Mesenteric fat pad (tissue), 1 donor: ENCODE measurements at places on chromosomes 7 and 10. TPM values are rescaled to one million over a fixed set of nuclear protein-coding genes. Genes with fewer than 3 reads are reported as not detected.

The PLAU gene
- total RNA-seq = 64.7 TPM

The UBE2H gene
- total RNA-seq = 117 TPM

DNA sequence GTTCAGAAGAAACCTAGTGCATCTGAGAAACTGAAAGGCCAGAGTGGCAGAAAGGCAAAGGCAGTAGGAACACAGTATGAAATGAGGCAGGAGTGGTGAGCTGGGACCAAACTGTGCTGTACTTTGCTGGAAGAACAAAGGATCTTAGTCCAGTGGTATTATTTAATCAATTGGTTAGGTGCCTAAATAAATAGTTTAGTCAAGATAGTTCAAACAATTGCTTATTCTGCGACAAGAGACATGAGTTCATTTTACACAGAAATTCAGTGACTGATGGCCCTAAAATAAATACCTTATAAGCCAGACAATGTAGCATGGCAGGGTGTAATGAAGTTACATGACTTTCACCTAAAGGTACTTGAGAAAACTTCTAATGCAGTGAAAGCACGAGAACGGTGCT lies 181.8 kb upstream of the LRRN3 start:
- DNase-seq = no peak

- DNase-seq = no peak
These were observed 162.6 kb downstream of the CELF2 start for GRCh38 chr10:11180228-11180627.

DNA sequence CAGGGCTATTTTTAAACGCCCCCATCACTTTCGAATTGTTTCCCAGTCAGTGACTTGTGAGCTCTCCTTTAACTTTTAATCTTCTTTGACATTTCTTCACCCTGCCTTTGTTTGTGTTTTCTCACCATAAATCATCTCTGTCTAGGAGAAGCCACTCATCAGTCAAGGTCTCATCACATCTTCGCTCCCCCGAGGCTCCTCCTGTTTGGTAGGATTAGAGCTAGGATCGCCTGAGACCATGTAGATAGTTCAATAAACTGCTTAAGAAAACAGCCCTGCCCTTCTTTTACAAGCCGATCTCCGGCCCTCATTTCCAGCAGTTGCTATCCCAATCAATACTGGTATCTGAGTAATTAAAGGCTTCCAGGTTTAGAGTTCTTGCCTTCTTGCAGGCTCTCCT lies 472.8 kb upstream of the ADARB2 start:
- no peak for DNase-seq

The HMX3 gene
- total RNA-seq = not detected

DNA sequence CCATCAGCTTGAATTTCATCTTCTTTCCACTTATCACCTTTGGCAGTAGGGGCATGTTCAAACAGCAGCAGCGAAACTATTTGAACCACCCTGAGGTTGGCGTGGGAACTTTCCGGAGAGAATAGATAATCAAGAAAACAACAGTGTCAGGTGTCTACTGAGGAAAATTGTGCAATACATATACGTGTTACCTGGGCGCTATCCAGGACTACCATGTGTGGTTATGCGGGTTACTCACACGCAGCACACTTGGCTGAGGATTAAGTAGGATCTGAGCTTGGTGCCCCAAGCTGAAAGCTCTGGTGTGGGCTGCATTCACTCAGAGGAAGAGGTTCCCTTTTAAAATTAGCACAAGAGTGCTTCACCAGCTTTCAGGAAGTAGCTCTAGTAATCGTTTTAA lies 8.8 kb upstream of the ABI1 start:
- DNase-seq = no peak

GRCh38 chr7:134718211-134718875 lies 61.1 kb upstream of the CALD1 start:
- DNase-seq = no peak

DNA sequence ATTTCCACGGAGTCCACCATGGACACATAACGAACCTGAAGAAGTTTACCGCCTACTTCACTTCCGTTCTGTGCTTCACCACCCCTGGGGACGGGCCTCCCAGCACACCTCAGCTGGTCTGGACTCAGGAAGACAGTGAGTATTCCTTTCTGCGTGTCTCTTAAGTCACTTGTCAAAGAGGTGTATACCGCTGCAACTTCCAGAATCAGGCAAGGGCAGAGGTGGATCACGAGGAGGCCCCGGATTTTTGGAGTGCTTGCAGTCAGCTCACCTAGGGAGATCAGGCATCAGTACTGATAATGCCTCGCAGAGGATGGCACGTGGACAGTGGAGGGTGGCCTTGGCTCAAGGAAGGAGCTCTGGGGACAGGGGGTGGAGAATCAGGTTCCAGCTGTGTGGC lies 630.4 kb upstream of the FOXK1 start:
- DNase-seq = no peak

DNA sequence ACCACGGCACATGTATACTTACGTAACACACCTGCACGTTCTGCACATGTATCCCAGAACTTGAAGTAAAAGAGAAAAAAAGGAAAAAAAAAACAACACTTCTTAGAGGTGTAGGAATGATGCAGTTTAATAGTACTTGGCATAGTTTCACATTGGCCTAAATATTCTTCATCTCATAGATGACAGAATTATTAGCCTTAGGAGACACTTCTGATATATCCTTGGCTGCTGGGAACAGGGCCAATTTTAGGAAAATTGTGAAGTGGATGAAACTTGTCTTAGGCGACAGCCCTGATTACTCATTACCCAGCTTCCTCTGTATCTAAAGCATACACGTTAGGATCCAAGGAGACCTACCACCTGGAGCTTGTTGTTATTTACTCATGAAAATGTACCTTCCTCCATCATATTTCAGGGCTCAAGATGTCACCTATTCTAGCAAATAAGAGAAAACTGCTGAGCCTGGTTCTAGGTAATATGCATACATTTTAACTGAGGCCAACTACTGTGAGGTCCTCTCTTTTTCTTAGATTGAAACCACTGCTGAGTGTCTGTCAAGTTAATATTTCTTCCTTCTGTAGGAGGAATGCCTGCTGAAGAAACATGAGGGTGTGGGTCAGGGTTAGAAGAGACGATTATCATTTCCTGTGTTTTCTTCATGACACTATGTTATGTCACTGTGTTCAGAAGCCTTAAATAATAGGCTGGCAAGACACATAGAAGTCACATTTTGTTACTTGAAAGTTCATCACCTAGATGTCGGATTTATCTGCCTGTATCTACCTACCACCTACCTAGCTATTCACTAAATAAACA lies 44.3 kb downstream of the CPED1 start:
- DNase-seq = no peak

The NME8 gene
- 0.45 TPM for total RNA-seq

The FOXP2 gene
- total RNA-seq = 7.9 TPM

GRCh38 chr10:6058682-6059475 lies 3.3 kb downstream of the IL2RA start:
- DNase-seq = no peak

GRCh38 chr10:621513-621912 lies 68.0 kb downstream of the DIP2C start:
- no peak for DNase-seq

The VWA2 gene
- total RNA-seq = 0.19 TPM

DNA sequence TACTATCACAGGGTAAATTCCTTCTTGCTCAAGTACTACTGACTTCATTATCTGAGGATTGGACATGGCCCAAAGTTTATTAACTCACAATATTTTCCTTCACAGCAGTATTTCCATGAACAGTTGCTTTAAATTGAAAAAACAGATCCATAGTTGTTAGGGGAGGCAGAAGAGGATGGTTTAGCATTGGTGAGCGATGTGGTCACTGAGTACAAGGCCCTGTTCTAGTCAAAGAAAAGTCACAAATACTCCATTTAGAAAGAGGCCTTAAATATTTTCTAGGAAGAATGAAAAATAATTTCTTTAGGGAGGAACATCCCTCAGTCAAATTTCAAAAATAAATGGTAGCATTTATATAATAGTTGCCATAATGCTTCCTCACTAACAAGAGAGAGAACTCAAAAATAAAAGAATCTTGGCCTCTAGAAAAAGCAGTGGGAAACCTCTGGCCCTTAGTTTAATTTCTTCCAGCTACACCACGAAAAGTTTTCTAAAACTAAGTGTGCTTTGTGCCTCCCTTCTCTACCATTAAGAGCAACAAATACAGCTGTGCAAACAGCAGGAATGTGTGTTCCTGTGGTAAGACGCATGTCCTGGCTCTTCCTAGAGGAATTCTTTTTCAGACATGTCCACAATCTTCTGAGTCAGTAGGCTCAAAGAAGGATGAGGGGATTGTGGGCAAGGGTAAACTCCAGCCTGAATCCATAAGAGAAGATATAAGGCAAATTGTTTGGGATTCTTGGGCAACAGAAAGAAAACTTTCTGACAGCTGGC lies 105.7 kb downstream of the HOXA1 start:
- no peak for DNase-seq

DNA sequence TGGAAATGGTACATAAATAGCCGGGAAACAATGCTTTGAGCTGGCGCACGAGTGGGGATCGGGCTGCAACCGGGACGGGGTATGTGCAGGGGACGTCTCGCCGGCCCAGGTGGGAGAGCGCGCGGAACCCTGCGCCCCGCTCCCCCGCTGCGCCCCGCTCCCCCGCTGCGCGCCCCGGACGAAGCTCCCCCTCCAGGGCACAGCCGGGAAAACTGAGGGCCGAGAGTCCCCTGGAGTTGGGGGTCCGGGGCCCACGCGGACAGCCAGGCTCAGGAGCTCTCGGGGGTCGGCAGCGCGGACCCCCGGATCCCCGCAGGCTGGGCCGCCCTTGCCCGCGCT lies 514 bp downstream of the RADIL start:
- DNase-seq = no peak

DNA sequence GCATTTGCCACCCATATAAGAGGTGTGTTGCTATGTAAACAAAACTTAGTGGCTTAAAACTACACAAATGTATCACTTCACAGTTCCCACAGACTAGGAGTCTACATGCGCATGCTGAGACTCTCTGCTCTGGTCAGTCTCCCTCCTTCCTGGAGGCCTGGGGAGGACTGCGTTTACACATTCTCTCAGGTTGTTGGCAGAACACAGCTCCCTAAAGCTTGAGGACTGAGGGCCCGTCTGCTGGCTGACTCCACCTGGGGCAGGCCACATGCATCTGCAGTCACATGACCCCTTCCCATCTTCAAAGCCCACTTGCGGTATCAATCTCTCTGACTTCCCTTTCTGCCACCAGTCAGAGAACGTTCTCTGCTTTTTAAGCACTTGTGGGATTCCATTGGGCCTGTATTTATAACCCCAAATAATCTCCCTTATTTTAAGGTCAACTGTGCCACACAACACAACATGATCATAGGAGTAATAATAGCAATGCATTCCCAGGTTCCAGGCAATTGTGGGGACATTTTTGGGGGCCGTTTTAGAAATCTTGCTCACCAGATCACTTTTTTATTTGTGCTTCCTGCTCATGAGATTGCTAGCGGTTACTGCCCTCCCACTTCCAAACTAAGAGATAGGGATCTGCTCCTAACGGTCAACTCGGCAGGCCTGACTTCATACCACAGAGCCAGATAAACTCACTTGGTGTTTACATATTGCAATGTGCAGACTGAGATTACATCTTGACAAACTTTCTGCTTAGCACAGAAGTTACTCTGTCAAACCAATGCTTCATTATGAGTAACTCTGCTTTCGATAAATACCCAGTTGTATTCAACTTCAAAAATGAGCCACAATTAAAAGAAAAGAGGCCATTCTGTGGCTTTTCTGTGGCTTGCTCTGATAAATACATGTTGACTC lies 96.3 kb downstream of the ALOX5 start:
- DNase-seq = no peak

The ADIRF gene
- 543 TPM for total RNA-seq

- no peak for DNase-seq
These were observed 84.1 kb downstream of the CPXM2 start for GRCh38 chr10:123807444-123808035.

GRCh38 chr7:110095372-110096052 lies 995.4 kb upstream of the LRRN3 start:
- no peak for DNase-seq

DNA sequence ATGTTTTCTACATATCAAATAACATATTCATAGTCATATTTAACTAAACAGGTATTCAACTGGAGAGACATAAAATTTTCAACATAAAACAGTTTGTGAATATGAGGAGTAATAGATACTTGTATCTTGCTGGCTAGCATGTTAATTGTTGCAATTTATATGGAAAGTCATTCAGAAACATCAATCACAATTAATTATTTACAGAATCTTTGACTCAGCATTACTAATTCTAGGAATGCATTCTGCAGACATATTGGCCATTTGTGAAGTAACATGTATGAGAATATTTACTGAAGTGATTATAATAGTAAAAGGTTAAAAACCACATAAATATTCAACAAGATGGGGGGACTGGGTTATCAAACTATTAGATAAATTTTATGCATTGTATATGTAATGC lies 203.7 kb downstream of the TSPAN12 start:
- DNase-seq = no peak

DNA sequence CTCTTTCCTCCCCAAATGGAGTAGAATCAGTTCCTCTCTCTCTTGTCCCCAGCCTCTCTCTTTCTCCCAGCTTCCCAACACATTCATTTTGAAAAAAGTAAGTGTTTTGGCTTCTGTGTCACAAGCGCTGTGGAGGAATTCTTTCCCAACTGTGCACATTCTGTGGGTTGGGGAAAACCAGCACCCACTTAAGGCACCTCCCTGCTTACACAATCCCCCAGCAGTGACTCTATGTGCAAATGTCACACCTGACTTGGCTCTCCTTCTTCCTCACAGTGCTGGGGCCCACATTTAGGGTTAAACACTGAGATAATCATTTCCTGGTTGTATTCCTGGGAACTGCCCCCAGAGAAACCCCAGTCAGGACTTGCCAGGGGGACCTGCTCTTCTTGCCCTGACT lies 358.1 kb upstream of the ZNF32 start:
- no peak for DNase-seq
